Occipital lobe (tissue), 3 donors: ENCODE measurements at places on chromosomes 16 and 17.
A peak's percentile ranks its signal among the peaks of the same experiment; 100 is the strongest.

- no peak for DNase-seq
These were observed 9.2 kb downstream of the PER1 start for GRCh38 chr17:8142887-8143580.

DNA sequence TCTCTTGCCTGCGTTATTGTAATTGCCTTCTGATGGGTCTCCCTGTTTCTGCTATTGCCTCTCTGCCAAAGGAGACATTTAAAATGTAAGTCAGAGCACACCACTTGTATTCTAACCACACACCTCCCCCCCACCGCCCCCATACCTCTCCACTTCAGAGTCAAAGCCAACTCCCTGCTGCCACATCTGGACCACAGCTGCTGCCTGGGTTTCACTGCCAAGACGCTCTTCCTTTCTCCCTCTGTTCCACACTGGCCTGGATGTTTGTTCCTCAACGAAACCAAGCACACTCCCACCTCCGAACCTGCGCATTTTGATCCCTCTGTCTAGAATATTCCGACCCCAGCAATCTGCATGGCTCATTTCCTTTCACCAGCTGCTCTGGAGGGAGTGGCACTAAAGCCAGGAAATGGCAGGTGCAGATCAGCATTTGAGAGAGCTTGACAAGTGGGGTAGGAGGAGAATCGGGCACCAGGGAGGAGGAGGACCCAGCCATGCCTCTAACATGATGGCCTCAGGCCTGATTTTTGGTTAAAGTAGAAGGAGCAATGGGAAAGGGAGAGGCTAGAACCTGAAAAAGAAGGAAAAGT is 92.4 kb upstream of the HS3ST2 start:
- no peak for DNase-seq

GRCh38 chr17:27651411-27652345 is 20.7 kb downstream of the LGALS9 start:
- no peak for DNase-seq

- DNase-seq, result no peak
These were observed 7.5 kb downstream of the TBX6 start for GRCh38 chr16:30084096-30084815.

DNA sequence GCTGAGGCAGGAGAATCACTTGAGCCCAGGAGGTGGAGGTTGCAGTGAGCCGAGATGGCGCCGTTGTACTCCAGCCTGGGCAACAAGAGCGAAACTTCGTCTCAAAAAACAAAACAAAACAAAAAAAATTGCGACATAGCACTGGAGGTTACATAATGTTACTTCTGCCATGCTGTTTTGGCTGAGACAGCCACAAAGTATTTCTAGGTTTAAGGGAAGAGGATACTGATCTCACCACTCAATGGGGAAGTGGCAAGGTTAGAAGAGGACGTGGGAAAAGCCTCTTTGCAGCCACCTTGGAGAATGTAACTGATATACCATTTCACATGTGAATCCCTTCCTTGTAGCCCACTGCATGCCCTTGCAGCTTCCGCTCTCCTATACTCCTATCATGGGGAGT is 131.2 kb upstream of the NLRP1 start:
- no peak for DNase-seq

DNA sequence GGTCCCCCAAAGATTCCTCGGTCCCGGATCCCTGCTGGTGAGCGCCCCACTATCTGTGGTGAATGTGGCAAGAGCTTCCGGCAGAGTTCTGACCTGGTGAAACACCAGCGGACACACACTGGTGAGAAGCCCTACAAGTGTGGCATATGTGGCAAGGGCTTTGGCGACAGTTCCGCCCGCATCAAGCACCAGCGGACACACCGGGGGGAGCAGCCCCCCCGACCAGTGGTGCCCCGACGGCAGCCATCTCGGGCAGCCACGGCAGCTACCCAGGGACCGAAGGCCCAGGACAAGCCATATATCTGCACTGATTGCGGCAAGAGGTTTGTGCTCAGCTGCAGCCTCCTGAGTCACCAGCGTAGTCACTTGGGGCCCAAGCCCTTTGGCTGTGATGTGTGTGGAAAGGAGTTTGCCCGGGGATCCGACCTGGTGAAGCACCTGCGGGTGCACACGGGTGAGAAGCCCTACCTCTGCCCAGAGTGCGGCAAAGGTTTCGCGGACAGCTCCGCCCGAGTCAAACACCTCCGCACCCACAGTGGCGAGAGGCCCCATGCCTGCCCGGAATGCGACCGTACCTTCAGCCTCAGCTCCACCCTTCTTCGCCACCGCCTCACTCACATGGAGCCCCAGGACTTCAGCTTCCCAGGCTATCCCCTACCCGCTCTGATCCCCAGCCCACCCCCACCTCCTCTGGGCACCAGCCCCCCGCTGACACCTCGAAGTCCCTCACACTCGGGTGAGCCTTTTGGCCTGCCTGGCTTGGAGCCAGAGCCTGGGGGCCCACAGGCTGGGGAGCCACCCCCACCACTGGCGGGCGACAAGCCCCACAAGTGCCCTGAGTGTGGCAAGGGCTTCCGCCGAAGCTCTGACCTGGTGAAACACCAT is 2.8 kb downstream of the ZNF48 start:
- no peak for DNase-seq

- DNase-seq, result peak; percentile 80
These were observed 15.7 kb downstream of the CAVIN1 start for GRCh38 chr17:42407289-42407836.

DNA sequence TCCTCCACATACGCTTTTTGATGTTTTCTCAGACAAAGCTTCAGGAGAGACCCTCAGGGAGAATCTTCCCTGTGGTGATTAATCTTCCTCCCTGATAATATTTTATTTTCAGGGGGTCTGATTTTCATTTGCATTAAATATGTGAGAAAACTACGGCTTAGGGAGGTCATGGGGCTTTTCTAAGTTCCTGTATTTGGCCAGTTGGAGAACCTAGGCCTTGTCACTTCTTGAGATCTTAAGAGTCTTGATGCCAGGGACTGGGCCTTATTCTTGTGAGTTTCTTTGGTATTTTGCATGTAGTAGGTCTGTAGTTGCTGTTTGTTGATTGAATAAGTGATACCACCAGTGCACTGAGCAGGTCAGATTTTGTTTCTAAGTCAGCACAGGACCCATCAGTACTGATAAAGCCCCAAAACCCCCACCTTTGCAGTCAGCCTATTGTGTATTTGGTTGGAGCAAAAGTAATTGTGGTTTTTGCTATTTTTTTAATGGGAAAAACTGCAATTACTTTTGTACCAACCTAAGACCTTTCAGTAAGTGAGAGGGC is 130.1 kb downstream of the PRKCA start:
- no peak for DNase-seq
